ENCODE measurements at places on chromosomes 12 and 14.

DNA sequence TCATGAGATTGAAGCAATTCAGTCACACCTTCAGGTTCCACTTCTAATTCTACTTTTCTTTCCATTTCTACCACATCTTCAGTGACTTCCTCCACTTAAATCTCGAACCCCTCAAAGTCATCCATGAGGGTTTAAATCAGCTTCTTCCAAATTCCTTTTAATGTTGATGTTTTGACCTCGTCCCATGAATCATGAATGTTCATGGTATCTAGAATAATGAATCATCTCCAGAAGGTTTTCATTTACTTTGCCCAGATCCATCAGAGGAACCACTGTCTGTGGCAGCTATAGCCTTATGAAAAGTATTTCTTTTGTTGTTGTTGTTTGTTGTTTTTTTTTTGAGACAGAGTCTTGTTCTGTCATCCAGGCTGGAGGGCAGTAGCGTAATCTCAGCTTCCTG is 7.6 kb downstream of the RXYLT1 start:
- DNase-seq, result no peak

DNA sequence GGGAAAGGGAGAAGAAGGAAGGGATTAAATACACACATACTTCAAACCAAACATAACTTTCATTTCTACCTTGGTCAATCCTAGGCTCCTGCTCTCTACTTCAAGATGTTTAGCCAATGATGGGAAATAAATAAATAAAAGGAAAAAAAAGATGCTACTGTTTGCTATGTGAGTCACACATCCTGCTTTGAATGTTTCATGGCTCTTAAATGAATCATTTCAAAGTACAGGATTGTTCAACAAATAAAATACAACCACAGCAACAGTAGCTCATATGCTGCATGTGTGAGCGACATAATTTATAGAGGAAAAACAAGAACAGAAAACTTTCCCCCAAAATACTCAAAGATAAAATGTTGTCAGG is 54.3 kb upstream of the NPFF start:
- no peak for DNase-seq

DNA sequence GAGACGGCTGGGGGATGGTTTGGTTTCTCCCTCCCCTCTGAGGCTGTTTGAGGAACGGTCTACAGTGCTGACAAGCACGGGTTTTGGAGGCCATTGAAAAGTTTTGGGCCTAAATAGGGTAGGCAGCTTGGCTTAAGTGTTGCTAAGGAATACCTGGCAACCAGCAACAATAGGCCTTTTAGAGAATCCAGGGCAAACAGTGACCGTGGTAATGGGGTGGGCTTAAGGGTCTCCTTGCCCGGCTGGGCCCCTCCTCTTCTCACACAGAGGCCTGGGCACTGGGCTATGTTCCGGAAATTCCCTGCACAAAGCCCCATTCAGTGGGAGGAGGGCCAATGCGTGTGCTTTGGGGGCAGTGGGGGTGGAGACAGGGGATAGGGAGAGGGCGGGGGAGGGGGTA is 55.4 kb downstream of the ASCL1 start:
- no peak for DNase-seq

GRCh38 chr14:51692646-51693045 is 40.9 kb downstream of the FRMD6 start:
- no peak for DNase-seq

DNA sequence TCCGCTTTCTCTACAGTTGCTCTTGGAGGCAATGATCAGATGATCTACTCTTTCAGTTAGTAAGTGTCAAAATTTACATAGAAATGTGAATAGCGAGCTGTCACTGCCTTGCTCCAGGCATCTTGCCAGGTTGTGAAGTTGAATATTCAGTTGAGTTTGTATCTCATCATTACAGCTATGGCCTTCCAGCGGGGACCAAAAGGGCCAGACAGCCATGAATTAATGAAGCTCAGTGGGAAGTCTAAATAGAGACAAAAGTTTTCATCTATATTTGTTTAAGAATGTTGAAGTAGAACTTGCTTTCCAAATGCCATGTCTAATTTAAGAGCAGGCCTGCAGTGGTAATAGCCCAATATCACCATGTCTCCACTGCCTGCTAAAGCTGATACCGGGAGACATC is 387.8 kb downstream of the FLRT2 start:
- DNase-seq, result no peak

GRCh38 chr14:81401420-81402122 is 1.4 kb upstream of the STON2 start:
- DNase-seq, result no peak

DNA sequence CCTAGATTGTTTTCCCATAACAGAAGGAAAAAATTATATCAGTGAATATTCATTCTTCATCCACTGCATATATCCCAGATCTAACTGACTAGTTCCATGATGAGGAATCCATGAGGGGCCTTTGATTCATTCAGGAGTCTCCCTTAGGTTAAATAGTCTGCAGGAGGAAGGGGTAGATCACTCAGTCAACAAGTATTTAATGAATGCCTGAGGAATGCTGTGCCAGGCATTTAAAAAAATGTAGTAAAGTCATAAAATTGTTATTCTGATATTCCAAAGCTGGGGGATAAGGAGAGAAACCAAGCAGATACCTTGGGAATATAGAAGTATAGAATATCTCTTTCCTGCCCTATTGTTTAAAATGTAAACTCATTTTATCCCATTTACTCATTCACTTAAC is 216.2 kb upstream of the CAND1 start:
- DNase-seq, result no peak

DNA sequence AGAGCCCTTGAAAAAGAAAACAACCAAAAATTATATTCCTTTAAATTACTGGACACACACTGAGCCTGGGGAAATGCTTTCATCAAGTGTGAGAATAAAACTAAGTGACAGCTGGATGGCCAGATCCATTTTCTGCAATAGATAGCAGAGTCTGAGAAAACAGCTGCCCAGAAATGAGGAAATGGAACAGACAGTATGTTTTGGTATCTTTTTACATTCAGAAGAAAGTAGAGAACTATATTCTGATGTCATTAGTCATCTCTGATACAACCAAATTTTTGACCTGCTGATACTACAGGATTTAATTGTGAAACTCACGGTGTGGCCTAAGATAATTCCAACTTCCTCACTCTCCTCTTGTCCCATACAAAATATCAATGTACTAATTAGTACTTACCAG is 78.2 kb downstream of the HMGA2 start:
- no peak for DNase-seq

DNA sequence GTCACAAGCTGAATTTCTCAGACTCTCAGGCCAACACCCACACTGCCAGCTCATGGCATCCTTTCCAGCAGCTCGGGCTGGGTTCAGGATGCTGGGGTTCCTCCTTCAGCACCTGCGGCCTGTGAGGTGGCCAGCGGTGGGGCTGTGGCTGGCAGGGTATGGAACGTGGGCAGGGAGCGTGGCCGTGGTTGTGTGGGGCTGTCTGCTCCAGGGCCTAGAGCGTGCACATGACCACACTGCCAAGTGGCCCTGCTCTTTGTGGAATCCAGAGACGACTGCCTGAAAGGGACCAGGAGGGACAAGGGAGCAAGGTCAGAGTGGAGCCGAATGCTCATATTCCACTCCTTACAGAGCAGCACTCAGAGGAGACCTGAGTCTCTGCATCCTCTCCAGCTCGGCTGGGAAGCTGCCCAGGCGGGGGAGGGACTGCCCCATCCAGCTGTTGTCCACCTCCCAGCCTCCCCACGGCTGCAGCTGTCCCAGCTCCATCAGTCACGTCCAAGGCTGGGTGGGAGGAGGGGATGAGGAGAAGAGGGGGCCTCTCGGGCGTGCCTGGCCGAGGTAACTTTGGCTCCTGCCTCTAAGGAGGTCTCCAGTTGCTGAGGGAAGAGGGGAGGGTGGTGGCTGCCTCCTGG is 71.3 kb downstream of the TSPAN9 start:
- DNase-seq, result peak; percentile 88

- DNase-seq, result no peak
These were observed 26.5 kb upstream of the POC1B start for GRCh38 chr12:89552376-89552775.

DNA sequence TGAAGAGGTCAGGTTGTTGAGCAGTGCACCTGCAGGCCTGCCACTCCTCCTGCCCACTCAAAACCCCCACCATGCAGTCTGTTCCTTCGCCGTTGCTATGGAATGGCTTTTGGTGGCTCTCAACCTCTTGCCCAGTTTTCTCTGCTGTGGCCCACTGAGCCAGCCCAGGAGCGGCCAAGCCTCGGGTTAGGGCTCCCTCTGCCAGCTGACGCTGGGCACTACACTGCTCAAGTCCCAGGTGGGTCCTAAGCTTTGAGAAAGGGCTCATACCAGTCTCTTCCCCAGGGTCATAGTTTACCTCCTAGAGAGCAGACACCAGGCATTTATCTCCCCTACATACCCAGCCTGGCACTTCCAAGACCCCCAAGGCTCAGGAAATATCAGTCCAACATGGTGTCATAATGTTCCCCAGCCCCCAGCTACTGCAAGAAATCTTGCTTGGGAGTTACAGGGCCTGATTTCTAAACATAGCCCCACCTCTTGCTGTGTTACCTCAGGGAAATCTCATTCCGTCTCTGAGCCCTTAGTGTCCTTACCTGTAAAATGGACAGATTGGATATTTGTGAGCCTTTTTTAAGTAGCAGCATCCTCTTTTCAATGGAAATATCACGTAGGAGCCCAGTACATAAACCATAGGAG is 59.4 kb downstream of the TSPAN11 start:
- DNase-seq, result peak; percentile 61

- no peak for DNase-seq
These were observed 25.6 kb downstream of the AKAP6 start for GRCh38 chr14:32354716-32355115.

DNA sequence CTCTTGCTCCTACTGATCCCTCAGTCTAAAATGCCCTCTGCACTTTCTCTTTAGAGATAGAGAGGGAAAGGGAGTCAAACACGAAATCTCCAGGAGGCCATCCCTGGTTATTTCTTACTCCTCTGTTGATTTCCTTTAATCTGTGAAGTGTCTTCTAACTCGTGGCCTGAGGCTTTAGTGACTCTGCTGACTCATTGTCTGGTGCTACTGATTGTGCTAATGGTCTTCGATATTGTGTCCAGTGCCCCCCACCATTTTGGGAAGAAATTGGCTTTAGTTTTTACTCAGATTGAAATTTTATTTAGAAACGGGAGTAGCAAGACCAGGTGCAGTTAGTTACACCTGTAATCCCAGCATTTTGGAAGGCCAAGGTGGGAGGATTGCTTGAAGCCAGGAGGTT is 839 bp downstream of the CLEC9A start:
- no peak for DNase-seq

DNA sequence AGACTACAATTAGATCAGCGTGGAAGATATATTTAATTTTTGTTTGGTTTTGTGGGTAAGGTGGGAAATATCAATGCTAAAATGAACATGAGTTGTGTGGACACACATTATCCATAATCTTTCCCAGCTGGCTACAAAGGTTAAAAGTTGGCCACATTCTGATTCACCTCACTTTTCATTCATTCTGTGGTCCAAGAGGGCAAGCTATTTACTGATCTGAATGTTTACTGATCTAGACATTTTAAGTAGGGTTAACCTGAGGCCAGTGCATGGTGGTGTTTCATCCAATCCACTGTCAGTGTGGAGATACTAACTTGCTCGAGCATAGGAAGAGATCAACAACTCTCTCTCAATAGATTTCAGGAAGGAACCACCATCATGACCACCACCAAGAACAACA is 71.6 kb downstream of the DCAF5 start:
- no peak for DNase-seq

All from left hindlimb (tissue), 1 donor.